H54 (cell line): ENCODE measurements at places on chromosomes 5 and 9.
A peak's percentile ranks its signal among the peaks of the same experiment; 100 is the strongest.

GRCh38 chr5:75279321-75279720 lies 42.6 kb upstream of the ANKRD31 start:
- no peak for DNase-seq

GRCh38 chr9:91802391-91802790 lies 147.6 kb downstream of the ROR2 start:
- DNase-seq, result no peak

GRCh38 chr9:108241384-108242073 lies 614.3 kb downstream of the ACTL7B start:
- DNase-seq, result no peak

DNA sequence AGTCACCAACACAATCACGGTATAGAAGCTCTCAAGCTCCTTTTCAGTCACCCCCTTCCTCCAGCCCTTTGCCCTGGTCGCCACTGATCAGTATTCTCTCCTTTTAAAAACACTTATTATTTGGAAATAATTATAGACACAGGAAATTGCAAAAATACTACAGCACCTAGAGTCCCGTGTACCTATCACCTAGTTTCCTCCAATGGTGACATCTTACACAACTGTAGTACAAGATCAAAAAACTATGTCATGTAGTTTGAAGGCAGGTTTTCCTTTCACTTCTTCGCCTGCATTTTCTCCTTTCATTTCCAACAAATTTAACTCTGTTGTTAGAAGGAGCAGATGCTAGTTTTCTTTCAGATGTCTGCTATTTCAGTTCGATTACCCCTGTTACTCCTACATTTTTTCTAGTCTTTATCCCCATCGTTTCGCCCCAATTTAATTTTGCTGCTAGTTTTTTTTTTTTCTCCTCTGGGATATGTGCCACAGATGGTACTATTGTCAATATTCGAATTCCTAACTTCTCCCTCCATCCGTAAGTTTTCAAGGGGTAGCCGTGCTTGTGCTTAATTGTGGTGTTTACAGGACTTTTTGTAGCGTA lies 612 bp upstream of the ATG10 start:
- peak; percentile 23 for DNase-seq

DNA sequence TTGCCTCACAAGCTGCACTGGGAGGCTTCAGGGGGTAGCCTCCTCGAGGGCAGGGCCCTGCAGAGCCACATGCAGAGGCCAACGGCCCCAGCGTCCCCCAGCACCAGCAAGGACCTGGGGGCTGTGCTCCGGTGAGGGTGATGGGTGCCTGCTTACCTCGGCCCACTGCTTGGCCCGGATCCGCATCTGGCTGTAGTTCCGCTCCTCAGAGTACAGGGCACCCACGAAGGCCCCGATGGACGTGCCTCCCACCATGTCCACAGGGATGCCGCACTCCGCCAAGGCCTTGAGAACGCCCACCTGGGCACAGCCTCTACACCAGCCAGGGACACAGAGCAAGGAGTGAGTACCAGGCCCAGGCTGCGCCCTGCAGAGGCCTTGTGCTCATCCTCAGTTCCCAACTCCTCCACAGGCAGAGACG lies 8.0 kb upstream of the NSMF start:
- no peak for DNase-seq
